ENCODE measurements at places on chromosomes 16 and 17. TPM values are rescaled to one million over a fixed set of nuclear protein-coding genes. Genes with fewer than 3 reads are reported as not detected.

- no peak for DNase-seq
Observed at GRCh38 chr16:18945233-18945632, 19.0 kb upstream of the SMG1 start.

DNA sequence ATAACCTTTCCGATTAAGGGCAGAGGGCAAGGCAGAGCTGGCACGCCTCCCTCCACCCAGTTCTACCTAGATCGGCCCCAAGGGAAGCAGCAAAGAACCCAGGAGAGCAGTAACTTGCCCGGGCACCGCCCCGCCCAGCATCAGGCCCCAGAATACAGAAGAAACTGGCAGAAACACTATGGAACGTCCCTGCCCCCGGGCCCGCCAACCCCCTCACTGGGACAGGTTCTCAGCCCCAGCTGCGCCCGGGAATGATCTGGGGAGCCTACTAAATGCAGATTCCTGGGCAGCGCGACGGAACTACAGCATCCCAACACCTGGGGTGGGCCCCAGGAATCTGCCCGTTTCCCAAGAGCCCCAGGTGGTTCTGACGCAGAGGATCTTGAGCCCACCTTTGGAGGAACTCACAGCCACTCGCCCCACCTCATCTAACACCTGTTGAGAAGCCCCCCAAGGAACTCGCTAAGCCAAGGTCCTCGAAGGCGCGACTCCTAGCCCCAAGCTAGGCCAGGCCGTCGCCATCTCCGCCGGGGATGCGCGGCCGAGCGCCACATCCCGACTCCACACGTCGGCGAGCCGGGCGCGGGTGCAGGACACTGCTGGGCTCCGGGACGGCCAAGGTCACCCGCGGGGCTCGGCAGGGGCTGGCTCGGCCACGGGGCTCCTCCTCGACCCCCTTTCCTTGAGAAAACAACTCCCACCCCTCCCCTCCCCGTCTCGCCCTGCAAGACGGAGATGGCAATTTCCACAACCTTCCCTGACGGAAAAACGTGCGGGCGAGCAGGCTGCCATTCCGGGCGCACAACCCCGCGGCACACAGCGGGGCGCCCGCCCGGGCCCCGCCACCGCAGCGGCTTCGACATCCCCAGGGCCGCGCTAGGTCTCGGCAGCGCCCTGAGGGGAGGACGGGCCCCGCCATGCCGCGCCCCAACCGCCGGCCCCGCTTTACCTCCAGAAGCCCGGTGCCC lies 913 bp downstream of the CDIP1 start:
- no peak for DNase-seq

DNA sequence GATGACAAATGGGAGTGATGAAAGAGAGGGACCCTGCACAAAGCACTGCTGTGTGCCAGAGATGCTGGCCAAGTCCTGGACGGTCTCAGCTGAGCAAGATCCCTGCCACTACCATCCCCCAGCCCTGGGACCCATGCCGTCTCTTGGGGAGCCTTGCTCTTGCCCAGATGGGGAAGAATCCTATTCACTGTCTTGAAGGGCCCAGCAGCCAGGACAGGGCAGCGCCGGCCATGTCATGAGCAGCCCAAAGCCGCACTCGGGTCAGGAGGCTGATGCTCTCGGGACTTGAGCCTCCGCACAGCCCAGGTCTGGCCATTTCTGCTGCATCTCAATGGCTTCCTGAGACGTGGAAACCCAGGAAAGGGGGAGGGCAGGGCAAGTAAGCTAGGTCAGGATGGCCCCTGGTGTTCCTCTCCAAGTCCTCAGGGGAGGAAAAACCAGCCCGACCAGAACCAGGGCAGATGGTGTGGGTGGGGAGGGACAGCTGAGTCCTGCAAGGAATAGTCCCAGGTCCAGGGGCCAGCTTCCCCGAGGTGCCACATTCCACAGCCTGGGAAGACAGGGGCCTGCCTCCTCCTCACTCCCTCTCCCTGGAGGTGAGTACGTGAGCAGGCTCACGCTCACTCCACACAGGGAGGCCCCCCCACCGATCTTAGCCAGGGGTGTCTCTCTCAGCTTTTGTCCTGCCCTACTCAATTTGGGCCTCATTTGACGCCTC lies 7.8 kb upstream of the KRT19 start:
- DNase-seq, result no peak

DNA sequence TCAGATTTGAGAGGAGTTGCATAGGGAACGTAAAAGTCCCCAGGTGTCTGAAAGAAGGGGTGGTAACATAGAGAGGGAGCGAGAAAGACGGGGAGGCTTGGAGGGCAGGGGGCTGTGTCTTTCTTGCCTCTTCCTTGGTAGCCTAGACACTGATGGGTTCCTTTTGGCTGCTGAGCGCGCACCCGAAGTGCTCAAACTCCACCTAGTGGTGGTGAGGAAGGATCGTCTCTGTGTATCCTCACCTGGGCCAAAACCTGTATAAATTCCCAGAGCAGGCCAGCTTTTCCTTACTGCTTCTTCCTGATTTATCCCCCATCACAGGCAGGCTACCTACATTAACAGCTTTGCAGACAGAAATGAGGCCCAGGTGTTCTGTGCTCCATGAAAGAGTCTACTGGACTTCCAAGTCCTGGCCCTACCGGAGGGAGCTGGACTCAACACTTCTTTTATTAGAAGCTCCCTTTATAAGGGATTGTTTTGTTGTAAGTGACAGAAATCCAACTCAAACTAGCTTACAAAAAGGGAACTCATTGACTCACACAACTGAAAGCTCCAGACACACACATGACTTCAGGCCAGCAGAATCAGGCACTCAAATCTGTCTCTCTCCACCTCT lies 5.5 kb upstream of the SLC25A35 start:
- DNase-seq, result peak; percentile 79

DNA sequence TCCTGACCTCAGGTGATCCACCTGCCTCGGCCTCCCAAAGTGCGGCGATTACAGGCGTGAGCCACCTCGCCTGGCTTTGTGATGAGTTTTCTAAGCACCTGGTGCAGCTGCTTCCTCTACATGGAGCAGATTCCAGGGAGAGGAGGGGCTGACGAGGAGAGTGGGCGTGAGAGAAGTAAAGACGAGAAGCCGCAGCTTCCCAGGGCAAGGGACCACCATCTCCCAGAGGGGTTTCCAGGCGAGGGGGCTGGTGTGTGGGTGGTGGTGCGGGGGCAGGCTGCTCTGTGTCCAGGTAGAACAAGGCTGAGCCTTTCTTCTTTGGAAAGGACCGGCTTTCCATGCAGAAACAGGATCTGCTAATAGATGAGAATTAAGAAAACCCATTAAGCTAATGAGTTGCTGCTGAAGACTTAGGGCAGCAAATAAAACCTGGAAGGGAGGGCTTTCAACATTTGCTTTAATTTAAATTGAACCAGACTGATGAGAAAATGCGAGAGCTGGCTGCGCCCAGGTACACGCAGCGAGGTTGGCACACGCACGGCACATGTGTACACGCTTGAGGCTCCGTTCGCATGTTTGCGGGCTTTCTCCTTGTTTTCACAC lies 236.7 kb downstream of the RBFOX3 start:
- DNase-seq, result no peak

DNA sequence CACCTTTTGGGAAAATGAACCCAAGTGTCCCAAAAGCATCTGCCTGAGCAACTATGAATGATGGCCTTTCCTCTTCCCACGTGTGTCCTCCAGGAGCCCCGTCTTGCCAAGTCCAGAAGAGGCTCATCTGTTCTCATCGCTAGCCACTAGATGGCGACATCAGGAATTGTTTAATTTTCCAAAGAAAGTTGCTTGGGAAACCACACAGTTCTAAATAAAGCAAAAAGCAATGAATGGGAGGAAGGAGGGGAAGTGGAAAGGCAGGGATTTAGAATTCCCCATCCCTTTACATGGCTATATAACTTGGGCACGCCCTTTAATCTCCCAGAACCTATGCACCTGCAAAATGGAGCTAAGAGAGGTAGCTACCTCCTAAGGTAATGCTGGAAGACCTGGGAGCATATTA lies 9.0 kb upstream of the CDH5 start:
- DNase-seq, result no peak

- no peak for DNase-seq
Observed at GRCh38 chr16:3999479-4000325, 116.5 kb downstream of the ADCY9 start.

DNA sequence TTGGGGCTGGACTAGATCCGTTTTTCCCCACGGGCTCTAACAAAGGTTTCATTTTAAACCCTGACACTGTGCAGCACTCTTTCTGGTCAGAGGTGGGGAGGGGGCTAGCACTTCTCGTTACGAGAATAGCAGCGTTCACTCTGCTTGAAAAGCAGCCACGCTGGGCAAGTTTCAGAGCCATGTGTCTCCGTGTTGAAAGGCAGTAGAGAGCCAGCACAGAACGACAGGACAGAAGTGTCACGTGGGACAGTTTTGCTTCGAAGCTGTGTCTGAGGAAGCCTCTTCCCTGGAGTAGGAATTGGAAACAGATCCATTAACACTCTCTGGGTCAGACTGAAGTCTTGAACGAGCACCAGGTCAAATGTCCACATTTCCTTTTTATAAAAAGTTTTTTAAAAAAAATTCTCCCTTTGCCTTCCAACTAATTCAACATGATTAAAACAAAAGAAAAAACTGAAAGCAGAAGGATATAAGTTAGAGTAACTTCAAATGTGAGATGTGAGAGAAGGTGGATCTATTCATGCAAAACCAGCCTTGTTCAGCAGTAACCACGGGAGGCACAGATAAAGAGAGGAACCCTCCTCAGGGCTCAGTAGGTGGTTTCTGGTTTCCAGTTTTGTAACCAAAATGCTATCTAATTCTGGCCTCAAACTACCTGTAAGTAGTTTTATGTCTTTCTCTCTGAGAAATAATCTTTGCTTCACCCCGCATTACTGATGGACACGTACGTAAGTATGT lies 65.0 kb downstream of the SMG6 start:
- DNase-seq, result no peak

GRCh38 chr17:73750975-73751374 lies 106.7 kb upstream of the SDK2 start:
- DNase-seq, result peak; percentile 34

GRCh38 chr16:55133654-55134053 lies 190.3 kb upstream of the IRX6 start:
- no peak for DNase-seq

DNA sequence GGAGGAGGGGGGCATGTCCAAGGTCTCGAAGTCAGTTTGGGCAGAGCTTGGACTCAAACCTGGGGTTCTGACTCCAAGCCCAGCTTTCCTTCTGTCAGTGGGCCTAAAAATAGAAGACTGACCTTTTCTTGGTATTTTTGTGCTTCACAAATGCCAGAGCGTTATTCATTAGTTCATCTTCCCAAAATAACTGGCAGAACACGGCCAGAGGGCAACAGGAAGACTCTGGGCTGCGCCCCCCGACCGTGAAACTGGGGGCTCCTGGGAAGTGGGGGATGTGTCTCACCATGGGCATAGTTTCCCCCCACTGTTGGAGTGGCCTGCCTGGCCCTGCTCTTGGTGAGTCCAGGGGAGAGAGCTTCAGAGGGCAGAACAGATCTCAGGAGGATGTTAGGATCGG lies 94.0 kb downstream of the SOCS1 start:
- peak; percentile 39 for DNase-seq

DNA sequence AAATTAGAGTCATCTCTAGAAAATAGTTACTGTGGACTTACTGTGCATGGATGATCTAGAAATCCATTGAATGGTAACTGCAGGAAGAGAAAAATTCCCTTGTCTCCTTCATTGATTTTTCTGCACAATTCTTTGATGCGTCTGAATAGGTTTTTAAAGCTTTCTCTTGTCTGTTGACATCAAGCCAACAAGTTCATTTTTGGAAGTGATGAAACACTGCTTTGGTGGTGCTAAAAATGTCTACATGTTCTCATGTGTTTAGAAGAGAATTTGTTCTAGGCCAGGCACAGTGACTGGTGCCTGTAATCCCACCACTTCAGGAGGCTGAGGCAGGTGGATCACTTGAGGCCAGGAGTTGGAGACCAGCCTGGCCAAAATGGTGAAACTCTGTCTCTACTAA lies 57.1 kb upstream of the AXIN2 start:
- no peak for DNase-seq

- DNase-seq, result no peak
Observed at GRCh38 chr16:19068237-19068815, 912 bp downstream of the COQ7 start.

GRCh38 chr17:61822326-61823285 lies 40.7 kb downstream of the BRIP1 start:
- DNase-seq, result no peak

DNA sequence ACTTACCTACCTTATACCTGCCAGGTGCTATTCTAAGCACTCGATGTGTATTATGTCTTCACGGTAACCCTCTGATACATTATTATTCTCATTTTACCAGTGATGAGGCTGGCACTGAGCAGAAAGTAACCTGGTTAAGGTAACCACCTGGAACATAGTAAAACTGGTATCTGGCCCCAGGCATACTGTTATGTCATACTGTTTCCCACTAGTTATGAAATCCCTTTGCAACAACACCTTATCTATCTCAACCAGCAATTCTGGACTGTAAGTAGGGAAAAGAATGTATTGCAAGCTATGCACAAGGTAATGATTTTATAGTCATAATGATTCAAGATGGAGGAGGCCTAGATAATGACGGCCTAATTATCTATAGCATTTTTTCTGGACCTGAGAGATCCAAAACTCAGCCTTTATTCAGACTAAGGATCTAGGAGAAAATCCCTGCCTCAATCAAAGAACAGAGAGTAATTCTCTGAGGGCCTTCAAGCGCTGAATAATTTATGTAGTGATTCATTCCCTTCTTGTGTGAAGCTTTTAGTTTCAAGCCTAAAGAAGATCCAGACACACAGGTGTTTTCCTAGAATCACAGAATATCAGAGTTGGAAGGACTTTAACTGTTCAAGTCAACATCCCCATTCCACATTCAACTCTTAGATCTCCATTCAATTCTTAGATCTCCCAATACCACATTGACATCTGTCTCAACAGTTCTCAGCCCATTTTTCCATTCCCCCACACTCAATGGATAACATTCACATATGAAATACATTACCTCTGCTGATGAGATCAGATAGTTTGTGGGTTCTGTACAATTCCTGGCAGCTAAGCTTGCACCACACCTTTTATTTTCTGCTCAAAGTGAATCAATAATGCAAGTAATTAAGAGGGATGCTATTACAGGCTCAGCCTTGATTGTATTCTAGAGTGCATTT lies 14.9 kb upstream of the MMD start:
- DNase-seq, result no peak

GRCh38 chr17:41620583-41621434 lies 3.6 kb downstream of the KRT17 start:
- DNase-seq, result no peak

Gene PRRT2
- 3.2 TPM for total RNA-seq

Gene KRTAP4-5
- total RNA-seq, result not detected

Gene TPSG1
- total RNA-seq, result 0.30 TPM

Gene CACNG1
- not detected for total RNA-seq

Gene MT1X
- total RNA-seq, result 108 TPM

Gene ZNF18
- total RNA-seq, result 4.5 TPM

Gene TNFRSF17
- total RNA-seq, result not detected

Gene FOXF1
- 0.05 TPM for total RNA-seq

Gene NEUROD2
- not detected for total RNA-seq

Gene THUMPD1
- total RNA-seq, result 18.3 TPM

Gene TPSB2
- total RNA-seq, result 10.0 TPM

Gene TMC7
- total RNA-seq, result 1.3 TPM

Gene KRTAP9-2
- not detected for total RNA-seq
